NCI-H69 (cell line): ENCODE measurements at places on chromosomes 7 and 10.
A peak's percentile ranks its signal among the peaks of the same experiment; 100 is the strongest.

DNA sequence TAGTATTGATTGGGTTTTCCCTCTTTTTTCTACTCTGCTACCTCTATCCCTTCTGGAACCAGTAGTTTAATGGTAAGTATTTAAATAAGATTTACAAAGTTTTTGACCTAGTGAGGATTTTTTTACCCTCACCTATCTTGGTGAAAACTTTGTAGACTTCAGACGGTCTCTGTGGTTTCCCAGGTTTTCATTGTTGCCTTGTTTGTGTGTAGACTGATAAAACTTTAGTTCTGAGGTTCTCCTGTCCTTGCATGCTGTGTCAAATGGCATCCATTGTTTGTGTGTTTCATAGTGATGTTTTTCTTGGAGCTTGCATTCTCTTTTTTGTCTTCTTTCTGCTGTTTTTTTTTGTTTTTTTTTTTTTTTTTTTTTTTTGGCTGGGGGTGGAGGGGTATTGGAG is 22.6 kb downstream of the ZNRF2 start:
- DNase-seq, result no peak

DNA sequence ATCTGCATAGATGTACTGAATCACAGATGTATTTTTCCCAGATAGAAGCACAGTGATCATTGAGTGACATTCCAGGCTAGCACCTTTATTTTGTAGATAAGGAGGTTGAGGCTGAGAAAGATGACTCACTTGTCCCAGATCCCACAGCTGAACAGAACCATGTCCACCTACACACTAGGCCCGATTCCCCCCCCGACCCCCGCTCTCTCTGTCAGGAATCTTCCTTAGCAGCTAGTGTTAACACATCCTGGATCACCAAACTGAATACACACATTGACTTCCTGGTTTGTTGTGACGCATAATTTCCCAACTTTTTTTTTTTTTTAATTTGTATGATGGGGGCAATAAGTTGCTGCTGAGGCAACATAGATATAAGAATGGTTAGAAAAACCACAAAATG is 5.2 kb downstream of the SFMBT2 start:
- DNase-seq, result no peak

DNA sequence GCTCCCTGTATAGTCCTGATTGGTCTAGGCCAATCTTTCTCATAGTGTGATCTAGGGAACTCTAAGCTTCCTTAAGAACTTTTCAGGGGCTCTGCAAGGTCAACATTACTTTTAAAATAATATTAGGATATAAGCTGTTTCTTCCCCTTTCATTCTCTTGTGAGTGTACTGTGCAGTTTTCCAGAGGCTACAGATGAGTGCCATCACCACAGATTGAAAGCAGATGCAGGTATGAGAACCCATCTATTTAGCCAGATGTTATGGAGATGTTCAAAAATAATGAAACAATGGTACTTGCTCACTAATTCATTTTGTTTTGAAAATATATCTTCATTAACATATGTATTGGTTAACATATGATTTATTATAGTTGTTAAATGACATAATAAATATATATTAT is 169.2 kb upstream of the SEMA3A start:
- peak; percentile 10 for DNase-seq

GRCh38 chr7:55280031-55280454 is 85.1 kb upstream of the LANCL2 start:
- peak; percentile 76 for DNase-seq

DNA sequence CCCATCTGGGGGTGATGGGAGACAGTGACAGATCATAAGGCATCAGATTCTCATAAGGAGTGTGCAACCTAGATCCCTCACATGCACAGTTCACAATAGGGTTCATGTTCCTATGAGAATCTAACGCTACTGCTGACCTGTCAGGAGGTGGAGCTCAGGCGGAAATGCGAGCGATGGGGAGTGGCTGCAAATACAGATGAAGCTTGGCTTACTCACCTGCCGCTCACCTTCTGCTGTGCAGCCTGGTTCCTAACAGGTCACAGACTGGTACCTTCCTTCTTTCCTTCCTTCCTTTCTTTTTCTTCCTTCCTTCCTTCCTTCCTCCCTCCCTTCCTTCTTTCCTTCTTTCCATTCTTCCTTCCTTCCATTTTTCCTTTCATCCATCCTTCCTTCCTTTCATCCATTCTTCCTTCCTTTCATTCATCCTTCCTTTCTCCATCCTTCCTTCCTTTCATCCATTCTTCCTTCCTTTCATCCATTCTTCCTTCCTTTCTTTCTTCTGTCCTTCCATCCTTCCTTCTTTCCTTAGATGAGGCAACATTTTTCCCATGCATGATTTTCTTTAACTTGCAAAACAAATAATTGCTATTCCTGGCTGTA is 370.0 kb upstream of the AUTS2 start:
- peak; percentile 36 for DNase-seq

- DNase-seq, result no peak
Measured at GRCh38 chr10:77919713-77920108, 6.8 kb downstream of the DLG5 start.

GRCh38 chr7:112010109-112010508 is 196.1 kb downstream of the DOCK4 start:
- DNase-seq, result no peak

DNA sequence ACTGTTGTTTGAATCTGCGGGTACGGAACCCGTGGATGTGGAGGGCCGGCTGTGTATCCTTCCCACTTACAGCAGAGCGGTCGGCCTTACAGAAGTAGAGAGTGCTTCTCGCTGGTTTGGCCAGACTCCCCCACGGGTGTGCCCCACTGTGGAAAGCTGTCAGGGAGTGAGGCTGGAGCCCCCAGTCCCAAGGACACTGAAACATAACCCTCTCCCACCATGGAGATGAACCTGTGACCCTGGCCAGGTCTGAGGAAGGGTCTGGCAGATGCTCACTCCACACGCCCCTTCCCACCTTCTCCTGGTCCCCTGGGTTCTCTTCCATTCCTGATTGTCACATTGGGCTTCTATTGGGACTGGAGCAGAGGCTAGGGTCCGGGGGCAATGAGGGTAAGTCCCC is 39.6 kb downstream of the TSPAN15 start:
- DNase-seq, result no peak

DNA sequence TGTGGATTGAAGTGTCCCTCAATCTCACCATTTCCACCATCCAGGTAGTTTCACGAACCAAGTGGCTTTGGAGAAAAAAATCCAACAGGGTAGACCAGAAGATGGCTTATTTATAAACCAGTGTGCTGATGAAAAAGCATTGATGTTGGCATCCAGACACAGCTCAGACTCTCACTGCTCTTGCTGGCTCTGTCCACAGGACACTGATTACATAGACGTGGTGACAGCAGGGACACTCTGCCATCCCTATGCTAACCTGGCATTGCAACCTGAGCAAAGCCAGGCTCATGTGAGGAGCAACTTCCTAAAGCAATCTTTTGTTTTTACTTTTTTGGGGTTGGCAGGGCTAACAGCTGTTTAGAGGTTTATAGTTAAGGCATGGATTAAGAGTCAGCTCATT is 130.6 kb upstream of the SVIL start:
- DNase-seq, result no peak

DNA sequence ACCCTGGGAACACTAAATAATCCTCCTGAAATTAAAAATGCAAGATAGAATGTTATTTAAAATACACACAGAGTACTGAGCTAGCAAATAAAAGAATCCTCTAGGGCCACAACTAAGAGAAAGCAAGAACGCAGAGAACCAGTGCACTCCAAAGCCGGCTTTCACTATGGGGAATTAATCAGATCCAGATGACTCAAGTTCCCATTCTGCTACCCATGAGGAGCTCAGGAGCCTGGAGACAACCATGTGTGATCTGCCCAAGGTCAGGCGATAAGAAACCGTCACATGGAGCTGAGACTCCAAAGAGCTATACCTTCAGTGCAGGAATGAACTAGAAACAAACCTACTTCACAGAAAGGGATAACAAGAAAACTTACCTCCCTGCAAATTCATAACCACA is 19.5 kb upstream of the CYREN start:
- no peak for DNase-seq

DNA sequence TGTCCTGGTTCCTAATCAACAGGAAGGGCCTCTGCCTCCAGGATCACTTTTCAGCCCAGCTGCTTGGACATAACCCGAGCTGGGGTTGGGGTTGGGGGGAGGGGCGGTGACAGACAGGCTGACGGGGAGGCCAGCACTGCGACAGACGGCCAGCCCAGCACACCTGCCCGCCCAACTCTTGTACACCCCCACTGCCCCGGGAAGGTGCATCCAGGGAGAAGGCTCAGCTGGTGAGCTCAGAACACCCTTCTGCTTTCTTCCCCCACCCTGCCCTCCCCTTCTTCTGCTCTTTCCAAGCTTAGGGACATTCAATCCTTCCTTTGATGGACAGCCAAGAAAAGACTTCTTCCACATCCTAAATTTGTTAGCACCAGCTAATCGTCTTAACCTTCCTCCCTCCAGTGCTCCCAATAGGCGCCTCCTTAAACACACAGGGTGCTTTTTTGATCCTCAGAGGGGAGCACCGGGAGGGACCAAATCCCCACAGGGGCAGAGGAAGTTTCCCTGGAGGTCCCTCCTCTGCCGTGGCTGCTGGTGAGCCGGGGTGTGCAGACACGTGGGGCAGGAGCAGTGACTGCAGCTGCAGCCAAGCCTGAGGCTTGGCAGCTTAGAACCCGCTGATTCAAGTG is 44.7 kb downstream of the COL13A1 start:
- peak; percentile 10 for DNase-seq

- DNase-seq, result peak; percentile 28
Measured at GRCh38 chr10:132257271-132257670, 50.5 kb downstream of the STK32C start.

- DNase-seq, result peak; percentile 20
Measured at GRCh38 chr10:29811751-29812427, 177.1 kb upstream of the SVIL start.

- no peak for DNase-seq
Measured at GRCh38 chr10:92567952-92568600, 5.8 kb downstream of the IDE start.

DNA sequence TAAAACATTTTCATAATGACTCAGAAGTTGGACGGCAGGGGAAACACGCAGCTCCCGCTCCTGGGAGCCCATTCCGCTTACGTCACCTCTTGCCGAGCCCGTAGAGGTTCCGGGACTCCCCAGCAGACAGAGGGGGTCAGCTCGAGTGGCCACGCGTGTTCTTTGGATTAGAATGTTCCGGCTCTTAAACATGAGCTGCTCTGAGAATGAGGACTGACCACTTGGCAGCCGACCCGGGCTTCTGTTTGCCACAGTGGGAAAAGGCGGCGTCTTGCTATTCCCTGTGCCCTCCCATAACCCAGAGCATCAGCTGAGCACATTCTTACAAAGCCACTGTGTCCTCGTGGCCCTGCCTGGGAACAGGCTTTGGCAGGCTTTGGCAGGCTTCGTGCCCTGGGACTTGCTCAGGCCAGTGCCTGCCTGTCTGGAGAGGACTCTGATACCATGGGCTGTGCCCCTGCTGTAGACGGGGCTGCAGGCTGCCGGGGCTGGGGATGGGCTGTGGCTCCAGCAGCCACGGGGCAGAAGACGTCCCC is 40.1 kb downstream of the PFKP start:
- DNase-seq, result no peak

DNA sequence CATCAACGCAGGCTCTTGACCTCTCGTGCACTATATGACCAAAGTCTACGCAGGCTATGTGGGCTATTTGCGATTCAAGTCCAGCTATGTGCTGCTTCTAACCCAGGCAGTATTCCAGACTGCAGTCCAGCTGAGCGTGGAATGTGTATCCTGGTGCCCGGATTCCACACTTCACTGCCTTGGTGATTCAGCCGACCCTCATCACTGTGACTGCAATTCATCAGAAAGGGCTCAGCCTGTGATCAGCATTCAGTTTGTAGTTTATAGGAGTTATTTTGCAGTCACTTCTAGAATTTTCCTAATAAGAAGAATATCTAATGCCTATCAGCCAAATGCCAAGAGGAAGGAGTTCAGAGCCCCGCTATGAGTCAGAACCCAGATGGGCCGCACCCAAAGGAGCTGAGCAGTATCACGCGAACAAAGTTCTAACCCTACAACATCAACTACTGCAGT is 119.8 kb upstream of the LANCL2 start:
- no peak for DNase-seq

DNA sequence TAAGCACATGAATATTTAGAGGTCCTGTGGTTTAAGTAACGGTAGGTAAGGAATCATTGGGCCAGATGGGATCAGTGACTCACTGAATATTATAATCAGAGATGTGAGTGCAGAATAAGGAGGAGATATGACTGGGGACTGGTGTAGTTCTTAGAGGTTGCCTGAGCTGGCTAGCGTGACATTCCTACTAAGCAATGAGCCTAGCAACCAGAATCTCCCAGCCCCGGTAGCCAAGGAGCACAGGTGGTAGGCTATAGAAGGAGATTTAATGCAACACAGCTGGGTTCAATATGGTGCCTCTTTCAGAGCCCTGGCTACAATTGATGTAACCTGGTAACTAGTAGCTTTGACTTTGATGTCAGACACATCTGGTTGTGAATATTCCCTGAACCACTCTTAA is 641.6 kb downstream of the AUTS2 start:
- DNase-seq, result peak; percentile 60

- no peak for DNase-seq
Measured at GRCh38 chr10:43870968-43871439, 222.3 kb upstream of the ZNF32 start.

GRCh38 chr7:46197785-46198540 is 276.9 kb upstream of the IGFBP3 start:
- DNase-seq, result no peak

DNA sequence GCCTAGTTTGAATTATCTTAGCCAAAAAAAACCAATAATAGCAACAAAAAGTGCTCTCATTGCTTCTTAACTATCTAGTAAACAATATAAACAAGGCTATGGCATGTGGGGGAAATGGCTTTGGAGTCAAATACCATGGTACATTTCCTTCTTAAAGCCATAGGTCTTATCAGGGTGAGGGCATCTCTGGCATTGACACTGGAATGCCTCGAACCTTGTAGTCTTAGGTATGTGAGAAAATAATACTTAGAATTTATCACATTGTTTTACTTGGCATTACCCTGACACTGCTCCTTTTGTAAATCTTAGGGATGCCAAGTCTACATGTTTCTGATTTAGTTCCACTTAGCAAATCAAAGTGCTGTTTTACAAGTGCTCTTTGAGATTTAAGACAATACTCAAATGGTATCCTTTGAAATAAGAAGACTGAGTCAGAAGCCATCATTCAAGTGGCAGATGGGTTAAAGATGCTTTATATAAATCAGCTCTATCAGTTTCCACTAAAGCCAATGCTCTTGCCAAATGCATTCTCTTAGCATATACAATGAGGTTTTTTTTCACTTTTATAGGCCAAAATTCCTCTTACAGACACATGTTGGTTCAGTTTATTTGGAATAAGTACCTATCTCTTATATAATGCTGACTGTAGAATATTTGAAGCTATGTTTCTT is 155.2 kb downstream of the HPSE2 start:
- no peak for DNase-seq

DNA sequence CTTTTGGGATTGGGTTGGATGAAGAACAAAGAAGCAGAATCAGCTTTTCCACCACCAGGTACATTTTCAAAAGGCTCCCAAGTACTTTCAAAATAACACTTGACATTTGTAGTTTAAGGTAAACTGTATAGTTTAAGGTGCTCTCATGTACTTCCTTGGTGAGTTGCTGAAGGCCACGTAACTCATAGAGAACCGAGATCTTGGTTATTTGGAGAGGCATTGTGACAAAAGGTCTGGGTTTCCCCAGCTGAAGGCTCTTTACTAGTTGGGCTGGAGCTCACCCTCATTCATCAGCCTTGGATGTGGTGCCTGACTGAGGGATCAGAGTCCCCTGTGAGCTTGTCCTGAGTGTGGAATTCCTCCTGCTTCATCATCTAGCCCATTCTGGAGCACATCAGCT is 191.8 kb downstream of the TMEM178B start:
- no peak for DNase-seq

- DNase-seq, result peak; percentile 8
Measured at GRCh38 chr10:13349463-13350274, 1.6 kb upstream of the SEPHS1 start.

GRCh38 chr7:104972500-104972899 is 41.5 kb upstream of the KMT2E start:
- no peak for DNase-seq
